ENCODE measurements at places on chromosomes 1 and 21.

- DNase-seq: peak; percentile 23
Measured at GRCh38 chr21:35223480-35224156, 174.5 kb upstream of the RUNX1 start.

GRCh38 chr21:34865400-34866241 is 183.5 kb downstream of the RUNX1 start:
- DNase-seq: no peak

DNA sequence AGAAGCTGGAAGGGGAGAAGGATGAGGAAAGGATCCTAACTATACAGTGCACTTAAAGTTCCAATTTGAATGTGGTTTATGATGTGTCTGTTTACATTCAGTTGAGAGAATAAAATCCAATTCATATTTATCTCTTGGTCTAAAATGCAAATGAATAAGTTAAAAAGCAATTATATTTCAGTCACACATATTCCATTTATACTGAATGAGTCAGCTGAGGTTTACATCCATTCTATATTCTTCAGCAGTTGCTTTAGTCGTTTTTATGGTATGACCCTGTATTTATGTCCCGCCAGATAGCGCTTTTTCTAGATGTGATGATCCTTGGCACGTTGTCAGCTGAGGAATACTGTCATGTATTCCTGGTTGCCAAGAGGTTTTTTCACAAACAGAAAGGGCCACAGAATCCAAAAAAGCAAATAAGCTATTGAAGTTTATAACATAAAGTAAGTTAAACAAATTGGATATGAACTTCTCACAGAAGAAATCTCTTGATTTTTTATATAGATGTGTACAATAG is 866.2 kb downstream of the NCAM2 start:
- no peak for DNase-seq

- DNase-seq: no peak
Measured at GRCh38 chr1:26375081-26375480, 2.5 kb upstream of the ZNF683 start.

DNA sequence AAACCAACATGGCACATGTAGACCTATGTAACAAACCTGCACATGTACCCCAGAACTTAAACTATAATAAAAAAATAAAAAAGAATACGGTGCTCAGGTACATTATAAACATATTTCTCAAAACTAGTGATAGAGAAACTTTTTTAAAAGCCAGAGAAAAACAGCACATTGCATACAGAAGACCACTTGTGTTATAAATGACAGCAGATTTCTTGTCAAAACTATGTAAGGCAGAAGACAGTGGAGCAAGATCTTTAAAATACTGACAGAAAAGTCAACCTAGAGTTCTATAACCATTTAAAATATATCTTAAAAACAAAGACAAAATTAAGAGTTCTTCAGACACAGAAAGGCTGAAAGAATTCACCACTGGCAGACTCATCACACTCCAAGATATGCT is 144.7 kb downstream of the NEGR1 start:
- no peak for DNase-seq

GRCh38 chr1:93774707-93775106 is 93.1 kb upstream of the BCAR3 start:
- no peak for DNase-seq

GRCh38 chr1:220906561-220907334 is 27.5 kb downstream of the HLX start:
- DNase-seq: no peak

DNA sequence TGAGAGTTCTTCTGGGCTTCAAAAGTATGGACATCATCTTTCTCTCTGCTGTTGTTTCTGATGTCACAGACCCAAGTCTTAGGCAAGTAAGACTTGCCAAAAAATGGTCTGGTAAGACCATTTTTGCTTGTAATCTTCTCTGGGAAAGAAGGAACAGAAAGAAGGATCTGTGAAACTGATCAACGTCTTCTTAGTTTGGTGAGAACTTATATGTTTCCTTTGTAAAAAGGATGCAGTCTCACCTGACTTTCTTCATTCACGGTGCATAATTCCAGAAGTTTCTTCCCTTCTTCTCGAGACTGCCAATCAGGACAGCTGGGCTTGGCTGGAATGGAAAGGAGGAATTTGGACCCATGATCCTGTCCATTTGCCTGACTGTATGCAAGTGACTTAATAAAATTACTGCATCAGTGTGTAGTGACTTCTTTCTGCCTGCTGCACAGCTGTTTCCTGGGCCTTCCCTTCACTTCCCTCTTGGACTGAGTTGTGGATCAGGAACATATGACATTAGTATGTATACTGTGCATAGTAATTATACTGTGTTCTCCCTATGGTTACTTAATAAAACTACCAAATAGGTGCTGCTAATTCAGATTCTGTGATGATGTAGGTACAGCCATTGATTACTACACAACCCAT is 7.6 kb upstream of the DENND1B start:
- no peak for DNase-seq

GRCh38 chr21:37700641-37701202 is 215.5 kb downstream of the KCNJ6 start:
- DNase-seq: peak; percentile 55

DNA sequence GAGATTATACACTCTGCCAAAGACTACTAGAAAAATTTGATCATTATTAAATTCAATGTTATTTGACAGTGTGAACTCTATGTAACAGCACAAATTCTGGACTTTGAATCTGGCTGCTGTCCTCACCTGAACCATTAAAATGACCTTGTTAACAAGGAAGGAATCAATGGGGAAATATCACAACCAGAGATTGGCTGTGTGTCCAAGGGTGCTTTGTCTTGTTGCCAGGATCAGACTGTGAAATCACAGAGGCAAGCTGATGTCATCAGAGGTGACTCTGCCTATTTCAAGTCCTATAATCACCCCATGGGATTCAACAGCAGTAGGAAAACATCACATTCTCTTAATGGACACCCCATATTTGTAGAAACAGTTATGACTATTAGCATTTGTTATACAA is 46.8 kb downstream of the ADAMTS5 start:
- no peak for DNase-seq

DNA sequence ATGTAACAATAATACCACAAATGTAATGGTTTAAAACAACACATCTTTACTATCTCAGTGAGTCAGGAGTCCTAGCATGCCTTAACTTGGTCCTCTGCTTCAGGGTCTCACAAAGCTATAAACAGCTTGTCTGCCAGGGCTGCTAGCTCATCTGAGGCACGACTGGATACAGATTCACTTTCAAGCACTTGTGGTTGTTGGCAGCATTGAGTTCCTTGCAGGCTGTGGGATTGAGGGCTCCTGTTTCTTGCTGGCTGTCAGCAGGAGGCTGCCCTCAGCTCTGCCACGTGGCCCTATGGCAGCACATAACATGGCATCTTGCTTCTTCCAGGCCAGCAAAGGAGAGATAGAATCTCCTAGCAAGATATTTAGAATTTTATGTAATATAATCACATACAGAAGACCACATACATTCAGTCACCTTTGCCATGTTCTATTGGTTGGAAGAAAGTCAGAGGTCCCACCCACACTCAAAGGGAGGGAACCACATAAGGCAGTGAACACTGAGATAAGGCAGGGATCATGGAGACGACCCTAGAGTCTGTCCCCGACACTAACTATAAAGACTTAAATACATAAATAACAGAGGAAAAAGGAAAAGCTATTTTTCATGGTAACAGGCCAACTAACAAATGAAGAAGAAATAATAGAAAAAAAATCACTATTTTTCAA is 18.9 kb upstream of the IPP start:
- DNase-seq: no peak

DNA sequence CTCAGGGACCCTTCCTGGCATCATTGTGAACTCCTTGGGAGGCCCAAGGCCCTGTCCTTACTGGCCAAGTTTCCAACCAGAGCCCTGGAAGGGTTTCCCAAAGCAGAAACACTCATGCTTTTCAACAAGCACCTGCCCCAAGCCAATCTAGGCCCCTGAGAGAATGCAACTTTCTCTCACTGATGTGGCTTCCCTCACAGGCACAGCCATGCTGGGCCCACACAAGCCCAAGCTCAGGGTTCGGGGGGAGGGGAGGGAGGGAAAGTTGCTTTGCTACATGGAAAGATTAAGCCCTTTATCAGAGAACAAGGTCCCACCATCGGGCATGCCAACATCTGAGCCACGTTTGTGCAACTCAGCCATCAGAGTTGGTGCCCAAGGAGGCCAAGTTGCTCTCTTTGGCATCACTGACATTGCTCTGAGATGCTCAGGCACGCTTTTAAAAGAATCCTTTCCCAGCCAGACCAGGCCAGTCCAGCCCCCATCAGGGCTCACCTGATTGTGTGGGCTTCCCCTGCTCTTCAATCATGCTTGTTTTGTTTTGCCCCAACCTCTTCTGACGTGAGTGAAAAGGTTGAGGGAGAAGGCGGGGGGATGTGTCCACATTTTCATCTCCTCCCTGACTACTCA is 43.5 kb downstream of the RIMS3 start:
- DNase-seq: no peak

DNA sequence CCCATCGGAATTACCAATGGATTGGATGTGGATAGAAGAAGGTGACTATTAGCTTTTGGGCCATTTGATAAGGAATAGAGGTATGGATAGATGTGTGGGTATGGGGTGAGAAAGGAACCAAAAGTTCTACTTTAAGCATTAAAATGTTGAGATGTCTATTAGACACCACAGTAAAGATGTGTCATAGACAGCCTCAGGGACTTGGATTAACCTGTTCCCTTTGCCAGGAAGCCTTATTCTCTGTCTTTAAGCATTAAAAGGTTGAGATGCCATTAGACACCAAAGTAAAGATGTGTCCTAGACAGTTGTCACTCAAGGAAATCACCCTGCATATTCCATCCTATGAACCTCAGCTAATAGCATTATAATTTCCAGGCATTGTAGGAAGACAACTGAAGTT is 11.0 kb upstream of the DENND1B start:
- no peak for DNase-seq

DNA sequence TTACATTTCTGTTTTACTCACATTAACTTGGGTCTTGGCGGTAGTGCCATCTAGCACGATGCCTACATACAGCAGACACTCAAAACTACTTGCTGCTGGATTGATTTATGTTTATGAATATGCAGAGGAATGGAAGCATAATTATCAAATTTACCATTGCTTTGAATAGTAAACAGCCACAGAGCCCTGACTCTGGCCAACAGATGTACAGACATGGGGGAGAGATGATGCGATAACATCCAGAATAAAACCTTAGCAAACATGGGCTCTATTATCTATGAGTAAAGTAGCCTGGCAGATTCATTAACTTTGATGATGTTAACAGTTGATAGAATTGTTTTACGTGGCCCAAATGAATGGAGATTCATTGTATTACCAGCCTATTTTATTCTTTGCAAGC is 42.8 kb downstream of the PTGFR start:
- DNase-seq: no peak

DNA sequence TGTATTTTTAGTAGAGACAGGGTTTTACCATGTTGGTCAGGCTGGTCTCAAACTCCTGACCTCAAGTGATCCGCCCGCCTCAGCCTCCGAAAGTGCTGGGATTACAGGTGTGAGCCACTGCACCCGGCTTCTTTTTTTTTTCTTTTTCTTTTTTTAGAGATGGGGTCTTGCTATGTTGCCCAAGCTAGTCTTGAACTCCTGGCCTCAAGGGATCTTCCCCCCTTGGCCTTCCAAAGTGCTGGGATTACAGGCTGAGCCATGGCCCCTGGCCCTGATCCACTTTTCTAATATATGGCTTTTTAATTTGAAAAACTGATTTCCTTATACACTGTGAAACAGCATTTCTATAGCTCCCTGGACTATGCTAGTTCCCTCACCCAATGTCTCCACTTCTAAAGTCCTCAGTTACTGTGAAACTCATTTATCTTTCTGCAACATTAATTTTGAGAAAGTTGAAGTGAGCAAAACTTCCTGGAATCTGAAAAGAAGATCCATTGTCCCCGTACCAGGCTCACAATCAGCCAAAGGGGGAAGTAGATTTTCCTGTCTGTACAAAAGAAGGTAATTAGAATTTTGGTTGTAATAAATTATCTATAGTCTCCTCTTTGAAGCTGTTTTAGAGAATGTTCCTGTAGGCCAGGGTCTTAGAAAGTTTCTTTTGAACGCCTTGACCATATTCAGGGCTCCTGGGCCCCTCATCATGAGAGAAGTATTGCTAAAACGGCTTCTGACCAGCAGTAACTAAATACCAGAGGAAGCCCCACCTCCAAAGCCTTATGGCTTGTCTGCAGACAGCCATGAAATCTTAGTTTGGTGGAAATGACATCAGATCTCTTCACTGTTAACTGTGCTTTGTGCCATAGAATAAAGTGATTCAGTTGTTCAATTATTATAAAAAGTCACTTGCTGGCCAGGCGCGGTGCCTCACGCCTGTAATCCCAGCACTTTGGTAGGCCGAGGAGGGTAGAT is 34.9 kb downstream of the DEGS1 start:
- DNase-seq: no peak

DNA sequence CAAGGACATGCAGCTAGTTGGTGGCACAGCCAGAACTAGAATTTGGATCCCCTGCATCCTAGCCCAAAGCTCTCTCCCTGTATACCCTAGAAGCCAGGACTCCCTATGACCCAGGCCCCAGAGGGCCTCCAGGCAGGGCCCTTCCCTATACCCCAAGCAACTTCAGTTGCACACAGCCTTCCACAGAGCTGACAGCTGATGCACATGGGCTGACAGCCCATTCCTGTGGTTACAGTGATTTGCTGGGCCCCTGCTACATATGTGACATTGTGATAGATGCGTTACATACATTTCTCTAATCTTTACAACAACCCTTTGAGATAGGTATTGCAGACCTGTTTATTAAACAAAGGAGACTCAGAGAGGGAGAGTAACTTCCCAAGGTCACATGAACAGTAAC is 5.8 kb downstream of the ATP1A2 start:
- DNase-seq: no peak

GRCh38 chr1:98793136-98793535 is 131.6 kb downstream of the SNX7 start:
- DNase-seq: no peak

DNA sequence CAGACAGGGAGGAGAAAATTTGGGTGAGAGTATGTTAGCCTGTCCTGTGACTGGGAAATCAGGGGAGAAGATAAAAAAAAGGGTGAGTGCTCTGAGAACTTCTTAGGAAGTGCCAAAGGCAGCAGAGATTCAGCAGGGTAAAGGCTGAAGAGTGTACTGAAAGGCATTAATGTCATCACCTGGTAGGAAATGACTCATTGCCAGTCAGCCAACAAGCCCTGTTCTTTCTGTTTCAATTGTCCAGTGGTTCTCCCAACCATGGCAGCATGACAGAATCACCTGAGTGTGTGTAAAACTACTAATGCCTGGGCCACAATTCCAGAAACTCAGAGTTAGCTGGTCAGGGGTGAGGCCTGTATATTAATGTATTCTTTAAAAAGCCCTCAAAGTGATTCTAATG is 83.5 kb downstream of the INTS7 start:
- DNase-seq: peak; percentile 59

- no peak for DNase-seq
Measured at GRCh38 chr1:236659792-236660587, 26.3 kb upstream of the ACTN2 start.

- no peak for DNase-seq
Measured at GRCh38 chr1:248696261-248696660, 6.3 kb downstream of the OR14I1 start.

- DNase-seq: no peak
Measured at GRCh38 chr1:163035446-163036249, 33.5 kb upstream of the RGS4 start.

Measured in NCI-H774 (cell line).